ENCODE measurements at places on chromosomes 7 and 10.

- no peak for DNase-seq
Measured at GRCh38 chr7:1176891-1177373, 16.9 kb upstream of the ZFAND2A start.

DNA sequence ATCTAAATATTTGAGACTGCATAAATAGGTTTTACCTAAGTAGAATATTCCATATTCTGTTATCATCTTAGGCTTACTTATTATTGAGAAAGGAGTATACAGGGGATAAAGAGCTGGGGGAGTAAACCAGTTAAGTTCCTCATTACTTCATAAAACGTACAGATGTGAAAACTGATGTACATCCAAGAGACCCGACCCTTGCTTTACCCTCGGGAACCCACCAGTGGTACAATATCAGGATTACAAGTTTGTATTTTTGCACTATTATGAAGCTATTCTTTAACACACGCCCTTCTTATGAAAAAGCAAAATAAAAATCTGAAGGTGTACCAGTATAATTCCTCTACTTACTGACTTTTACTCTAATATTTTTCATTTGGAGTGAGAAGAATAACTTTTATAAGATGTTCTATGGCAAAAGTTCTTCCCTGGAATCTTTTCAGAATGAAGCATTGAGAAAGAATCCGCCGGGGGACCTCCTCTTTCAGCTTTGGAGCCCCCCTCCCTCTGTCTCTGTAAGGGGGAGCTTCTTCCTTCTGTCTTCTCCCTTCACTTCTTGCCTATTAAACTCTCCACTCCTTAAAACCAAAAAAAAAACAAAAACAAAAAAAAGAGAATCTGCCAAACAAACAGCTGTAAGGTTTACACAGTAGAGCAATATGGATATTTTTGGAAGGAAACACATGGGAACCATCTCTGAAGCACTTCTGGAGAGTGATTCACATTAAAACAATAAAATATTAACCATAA lies 550.0 kb downstream of the TNS3 start:
- no peak for DNase-seq

DNA sequence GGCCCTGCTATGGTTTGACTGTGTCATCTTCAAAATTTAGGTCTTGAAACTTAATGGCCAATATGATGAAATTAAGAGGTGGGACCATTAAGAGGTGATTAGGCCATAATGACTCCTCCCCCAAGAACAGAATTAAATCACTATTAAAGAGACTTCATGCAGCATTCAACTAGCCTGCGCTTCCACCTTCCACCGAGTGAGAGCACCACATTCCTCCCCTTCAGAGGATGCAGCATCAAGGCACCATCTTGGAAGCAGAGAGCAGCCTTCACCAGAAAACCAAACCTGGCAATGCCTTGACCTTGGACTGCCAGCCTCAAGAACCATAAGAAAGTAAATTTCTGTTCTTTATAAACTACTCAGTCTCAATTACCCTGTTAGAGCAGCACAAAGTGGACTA lies 371.1 kb upstream of the NFE2L3 start:
- DNase-seq = no peak

- DNase-seq = no peak
Measured at GRCh38 chr7:139953229-139953628, 109.5 kb downstream of the PARP12 start.

DNA sequence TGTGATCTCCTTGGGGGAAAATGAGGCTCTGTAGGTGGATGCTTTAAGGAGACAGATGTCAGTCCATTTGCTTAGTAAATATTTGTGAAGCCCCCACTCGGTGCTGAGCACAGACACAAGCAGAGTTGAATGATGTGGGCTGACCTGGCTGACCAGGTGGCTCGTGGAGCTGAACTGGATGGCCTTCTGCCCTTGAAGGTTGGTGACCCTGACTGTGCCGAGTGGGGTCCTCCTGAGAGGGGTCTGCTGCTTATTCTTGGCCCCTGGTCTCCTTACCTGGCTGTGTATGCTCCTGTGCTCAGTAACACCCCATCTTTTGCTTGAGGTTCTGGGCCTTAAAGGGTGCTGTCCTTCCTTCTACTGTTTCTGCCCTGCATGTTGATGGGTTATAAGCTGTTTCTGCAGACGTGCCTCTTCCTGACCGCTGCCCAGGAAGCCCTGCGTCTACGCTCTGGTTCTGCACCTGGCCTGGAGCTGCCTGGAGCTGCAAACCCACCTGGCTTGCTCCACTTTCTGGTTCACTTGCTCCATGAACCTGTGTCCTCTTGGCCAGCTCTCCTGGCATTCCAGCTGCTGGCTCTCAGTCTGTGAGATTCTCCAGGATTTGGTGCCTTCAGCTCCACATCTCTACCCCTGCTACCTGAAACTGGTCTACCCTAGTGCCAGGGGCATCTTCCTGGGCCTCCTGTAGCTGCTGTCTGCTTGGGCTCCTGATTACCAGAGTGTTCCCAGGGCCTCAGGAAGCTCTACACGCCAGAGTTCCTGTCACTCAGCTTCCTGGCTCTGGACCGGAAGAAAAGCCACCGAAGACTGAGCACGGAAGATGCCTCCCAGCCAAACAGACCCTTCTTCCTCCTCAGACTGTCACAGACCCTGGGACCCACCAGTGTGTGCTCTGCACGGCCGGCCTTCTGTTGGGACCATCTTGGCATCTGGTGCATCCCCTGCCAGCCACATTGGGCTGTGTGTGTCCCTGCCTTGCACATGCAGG lies 76.5 kb downstream of the ADCY1 start:
- no peak for DNase-seq

DNA sequence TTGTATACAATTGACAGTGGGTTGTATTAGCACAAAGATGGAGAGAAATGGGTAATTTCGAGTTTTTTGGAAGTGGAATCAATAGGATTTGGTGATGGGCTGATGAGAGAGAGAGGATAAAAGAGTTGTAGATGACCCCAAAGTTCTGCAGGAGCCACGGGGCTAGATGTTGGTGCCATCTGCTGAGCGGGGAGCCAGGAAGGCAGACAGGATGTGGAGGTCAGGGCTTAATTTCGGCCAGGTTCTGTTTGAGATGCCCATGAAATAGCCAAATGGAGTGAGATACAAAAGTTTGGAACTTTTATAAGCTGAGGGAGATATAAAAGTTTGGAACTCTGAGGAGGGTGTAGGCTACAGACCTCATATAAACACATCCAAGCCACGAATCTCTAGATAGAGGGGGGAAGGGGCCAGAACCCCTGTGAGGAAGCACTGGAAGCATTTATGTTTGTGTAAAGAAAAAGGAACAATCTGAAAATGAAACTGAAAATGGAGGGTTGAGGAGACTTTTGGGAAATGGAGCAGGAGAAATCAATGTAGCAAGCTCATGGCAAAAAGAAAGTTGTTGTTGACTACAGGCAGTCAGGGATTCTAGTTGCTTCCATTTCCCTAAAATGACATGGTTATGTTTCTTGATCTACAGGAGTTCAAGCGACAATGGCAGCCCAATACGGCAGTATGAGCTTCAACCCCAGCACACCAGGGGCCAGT lies 2.2 kb downstream of the GIMAP4 start:
- DNase-seq = no peak

DNA sequence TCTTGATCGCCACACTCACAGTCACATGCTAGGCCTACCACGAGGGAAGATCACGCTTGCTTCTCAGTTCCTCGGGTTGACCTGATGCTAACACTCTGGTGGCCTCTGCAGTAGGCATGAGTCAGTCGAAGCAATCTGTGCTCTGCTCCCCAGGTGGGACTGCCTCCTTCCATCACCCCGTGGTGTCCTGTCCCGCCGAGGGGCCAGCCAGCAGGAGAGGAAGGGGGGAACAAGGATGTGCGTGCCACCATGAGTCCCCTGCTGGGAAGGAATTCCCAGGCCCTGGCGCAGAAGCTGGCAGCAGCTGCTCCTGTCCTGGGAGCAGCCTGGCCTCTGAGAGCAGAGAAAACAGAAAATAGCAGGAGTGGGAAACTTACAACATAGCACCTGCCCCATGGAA lies 695.0 kb upstream of the NRP1 start:
- no peak for DNase-seq

DNA sequence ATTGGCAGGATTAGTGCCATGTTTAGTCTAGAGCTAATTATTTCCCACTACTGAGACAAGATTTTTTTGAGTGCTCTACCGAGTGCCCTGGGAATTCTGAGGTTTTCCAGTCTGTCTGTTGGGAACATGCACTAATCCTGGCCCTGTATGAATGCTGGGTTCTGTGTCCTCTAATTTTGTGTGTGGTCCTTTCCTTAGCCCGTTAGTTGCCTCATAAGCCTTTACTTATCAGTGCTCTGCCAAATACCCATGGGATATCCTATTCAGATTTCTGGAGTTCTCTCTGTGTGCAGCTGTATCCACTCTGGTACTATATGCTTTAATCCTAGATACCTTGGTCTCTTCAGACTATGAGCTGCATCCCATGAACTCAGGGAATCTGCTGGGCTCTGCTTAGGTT lies 13.1 kb downstream of the CSGALNACT2 start:
- no peak for DNase-seq

DNA sequence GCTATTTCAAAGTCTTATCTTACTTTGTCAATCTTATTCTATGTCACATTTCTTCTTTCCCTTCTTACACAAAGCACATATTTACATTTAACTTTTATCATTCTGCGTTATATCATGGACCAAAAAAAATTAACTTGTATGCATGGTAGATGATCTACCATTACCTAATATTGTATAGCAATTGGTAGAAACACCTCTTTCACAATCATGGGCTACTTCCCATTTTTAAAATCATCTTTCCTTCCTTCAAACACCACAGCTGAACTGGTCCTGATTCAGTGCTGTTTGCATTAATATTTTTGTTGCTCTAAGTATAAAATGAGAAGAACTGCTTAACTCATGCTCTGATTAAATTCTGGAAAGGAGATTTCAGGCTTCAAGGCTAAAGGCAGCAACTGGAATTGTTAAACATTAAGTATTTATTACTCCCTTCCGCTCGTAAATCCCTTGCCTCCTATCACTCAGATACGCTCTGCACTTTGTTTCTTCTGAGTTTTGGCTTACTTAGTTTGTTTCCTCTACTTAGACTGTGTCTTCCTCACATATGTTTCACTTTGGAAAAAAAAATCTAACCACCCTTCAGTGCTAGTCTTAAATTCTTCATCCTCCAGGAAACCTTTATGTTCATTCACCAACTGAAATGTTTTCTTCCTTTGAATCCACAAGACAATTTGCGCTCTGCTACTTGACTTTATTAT lies 901.4 kb downstream of the PCDH15 start:
- DNase-seq = no peak

- DNase-seq = no peak
Measured at GRCh38 chr10:44908066-44908749, 2.9 kb upstream of the TMEM72 start.

- DNase-seq = no peak
Measured at GRCh38 chr7:114722562-114722961, 199.3 kb upstream of the MDFIC start.

DNA sequence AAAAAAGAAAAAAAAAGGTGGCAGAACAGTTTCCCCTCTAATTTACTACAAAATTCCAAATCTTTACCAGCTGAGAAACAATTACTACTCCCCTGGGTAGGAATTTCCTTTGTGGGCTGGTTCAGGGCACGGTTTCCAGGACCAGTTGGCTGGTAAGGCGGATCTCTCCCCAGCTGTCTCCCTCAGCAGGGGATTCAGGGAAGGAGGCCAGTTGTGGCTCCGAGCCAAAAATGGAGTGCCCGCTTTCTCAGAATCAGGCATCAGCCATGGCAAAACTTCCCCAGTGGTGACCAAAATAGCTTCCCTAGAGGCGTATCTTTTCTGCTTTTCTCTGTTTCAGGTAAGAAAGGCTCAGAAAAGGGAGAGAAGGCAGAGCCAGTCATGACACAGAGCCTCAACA lies 91.2 kb downstream of the ZNF22 start:
- no peak for DNase-seq

DNA sequence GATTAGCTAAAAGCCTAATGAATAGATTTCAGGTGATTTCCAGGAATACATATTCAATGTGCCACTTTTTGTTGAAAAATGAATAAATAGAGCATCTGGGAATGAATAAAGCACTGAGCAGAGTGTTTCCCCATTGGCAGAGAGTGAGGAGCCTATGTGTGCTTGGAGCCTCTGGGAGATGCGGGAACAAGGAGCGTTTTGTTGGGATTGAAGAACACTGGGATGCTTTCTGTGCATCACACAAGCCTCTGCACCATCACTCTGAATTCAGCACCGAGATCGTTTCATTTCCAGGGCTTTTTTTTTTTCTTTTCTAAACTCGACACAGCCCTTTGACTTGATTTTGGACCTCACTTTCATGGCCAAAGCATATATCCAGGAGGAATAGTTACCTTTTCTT lies 111.4 kb downstream of the BAMBI start:
- DNase-seq = no peak

DNA sequence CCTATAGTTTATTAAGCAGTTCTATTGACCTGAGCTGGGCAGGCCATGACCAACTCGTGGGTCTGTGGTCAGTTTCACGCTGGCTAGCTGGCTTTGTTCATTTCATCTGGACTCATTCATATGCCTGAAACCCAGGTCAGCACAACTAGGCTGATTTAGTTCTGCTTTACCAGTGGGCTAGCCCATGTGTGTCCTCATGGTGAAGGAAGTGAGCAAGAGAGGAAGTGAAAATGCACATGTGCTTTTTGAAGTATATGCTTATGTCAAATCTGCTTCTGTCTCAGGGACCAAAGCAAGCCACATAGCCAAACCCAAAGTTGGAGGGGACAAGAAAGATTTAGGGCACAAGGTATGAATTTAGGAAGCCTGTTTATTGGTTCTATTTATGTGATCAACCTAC lies 154.5 kb downstream of the RNF133 start:
- DNase-seq = peak; percentile 56

DNA sequence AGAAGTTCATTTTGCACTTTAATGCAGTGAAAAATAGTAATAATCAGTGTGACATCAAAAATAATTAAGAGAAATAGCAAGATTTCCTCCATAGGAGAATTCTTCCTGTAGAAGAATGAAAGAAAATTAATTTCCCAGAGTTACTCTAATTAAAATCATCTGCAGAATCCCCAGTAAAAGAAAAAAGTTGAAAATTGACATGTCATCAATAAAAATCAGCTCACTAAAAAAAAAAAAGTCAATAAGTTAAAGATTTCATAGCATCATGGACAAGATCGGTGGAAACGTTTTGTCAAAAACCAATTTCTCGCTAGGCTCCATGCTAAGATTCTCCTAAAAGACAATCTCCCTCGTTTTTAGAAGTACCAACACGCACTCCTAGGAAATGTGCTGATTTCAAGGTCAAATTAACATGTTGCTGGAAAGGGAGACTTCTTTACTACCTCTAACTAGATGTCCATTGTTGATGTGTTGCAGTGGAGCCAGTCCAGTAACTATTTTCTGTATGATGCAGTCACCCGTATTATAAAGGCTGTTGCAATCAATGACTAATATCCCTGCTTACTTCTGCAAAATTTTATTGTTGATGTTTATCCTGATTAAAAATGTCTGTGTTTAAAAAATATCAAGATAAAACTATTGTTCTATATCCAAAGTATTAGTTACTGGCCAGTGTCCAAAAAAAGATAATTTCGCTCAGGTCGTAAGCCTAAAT lies 591.9 kb upstream of the MGMT start:
- no peak for DNase-seq

- no peak for DNase-seq
Measured at GRCh38 chr7:101667920-101668319, 38.8 kb upstream of the MYL10 start.

- no peak for DNase-seq
Measured at GRCh38 chr10:103737735-103738367, 117.5 kb downstream of the SH3PXD2A start.
